ENCODE measurements at places on chromosomes 11 and 22.

- no peak for DNase-seq
These were observed 52.0 kb upstream of the DEPDC7 start for GRCh38 chr11:32963721-32964120.

GRCh38 chr11:16825101-16825500 lies 86.7 kb downstream of the C11orf58 start:
- no peak for DNase-seq

DNA sequence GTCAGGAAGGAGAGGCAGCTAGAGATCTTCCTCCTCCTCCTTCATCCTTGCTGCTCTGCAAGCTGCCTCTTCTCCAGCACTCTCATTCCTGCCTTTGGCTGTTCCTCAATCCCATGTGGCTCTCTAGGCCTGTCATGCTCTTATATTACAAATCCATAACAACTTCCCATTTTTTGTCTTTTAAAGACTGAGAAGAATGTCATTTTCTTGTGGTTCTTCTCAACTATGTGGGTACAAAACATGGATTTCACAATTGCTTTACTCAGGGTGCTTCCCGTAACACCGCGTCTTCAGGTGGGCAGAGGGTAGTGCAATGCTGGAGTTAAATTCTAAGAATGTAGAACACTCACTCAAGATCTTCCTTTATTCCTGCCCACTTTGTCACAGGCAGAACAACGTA lies 6.8 kb upstream of the CAT start:
- DNase-seq = peak; percentile 15

DNA sequence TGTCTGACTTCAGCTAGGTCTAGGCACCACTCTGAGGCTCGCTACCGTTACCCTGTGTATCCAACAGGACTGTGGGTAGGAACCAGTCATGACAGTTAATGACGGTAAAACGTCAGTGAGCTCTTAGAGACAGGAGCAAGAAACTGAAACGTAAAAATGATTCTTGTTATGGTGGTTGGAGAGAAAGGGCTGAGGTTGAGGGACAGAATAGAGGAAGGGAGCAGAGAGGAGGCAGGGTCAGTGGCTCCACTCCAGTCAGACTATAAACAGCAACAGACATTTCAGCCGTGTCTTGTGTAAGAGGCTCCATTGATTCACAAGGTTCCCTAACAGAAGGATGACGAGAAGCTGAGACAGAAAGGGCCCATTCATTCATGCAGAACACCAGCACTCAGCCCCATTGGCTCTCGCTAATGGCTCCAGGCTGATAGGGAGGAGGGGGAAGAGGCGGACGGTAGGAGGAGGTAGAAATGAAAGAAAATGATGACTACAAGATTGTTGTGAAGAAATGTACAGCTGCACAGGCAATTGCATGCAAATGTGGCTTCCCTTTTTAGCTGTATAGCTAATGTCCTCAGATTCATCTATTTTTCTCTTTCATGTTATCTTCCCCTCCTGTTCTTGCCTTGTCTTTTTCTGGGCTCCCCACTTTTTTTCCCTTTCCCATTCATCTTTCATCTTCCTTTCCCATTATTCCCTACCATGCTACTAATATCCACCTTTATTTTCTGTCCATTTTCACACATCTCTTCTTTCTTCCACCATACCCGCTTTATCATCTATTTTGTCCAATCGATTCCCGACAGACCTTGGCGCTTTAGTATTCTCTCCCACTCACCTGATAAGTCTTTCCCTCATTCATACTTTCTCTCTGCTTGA lies 34.3 kb downstream of the ETS1 start:
- DNase-seq = no peak

DNA sequence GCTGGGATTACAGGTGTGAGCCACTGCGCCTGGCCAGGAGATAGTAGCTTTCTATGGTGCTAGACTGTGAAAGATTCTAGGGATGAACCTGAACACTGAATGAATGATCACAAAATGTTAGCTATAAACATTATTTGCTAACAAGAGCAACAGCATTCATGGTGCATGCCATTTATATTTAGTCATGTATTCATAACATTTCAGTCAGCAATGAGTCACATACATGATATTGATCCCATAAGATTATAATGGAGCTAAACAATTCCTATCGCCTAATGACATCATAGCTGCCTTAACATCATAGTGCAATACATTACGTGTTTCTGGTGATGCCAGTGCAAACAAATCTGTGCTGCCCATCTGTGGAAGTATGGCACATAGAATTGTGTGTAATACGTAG lies 164.1 kb downstream of the ARHGAP42 start:
- DNase-seq = no peak

DNA sequence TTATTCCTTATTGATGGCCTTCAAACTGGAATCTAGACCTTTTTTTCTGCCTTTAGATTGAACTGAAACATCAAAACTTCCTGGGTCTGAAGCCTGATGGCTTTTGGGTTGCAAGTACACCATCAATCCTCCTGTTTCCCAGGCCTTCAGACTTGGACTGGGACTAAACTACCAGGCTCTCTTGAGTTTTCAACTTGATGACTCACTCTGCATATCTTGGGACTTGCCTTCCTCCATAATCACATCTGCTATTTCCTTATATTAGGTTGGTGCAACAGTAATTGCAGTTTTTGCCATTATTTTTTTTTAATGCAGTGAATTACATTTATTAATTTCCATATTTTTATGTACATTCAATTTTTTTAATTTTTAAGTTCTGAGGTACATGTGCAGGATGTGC lies 7.0 kb downstream of the OR51B5 start:
- DNase-seq = no peak

GRCh38 chr11:116714902-116715301 lies 57.9 kb downstream of the BUD13 start:
- DNase-seq = no peak

DNA sequence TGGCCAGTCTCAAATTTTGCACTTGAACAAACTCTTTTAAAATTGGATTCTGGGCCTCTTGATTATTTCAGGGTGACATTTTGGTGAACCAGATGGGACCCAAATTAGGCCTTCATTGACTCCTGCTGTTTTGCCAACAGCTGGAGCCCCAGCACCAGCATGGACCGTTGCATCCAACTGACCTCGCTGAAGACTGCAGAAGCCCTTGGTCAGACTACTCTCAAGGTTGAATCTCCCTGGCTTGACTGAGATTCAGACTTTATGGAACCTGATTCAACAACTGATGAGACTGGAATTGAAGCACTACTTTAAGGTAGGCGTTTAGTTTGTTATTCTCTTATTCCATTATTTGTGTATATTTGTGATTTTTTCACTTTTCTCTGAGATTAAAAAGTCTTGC lies 41.7 kb downstream of the NARS2 start:
- no peak for DNase-seq

DNA sequence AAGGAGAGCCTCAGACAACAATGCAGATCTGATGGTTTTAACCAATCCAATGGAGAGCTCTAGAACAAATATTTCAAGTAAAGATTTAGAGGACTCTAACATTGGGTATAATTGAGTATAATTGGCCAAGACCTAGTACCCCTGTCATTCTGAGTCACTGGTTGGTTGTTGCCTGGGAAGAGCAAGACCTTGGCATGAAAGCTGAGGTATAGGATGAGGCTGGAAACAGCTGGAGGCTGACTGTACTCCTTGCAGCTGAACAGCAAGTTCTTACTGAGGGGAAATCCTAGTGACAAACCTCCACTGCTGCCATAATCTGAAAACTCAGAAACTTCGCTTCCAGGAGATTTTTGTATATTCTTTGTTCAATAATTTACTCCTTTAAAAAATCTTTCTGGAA lies 54.3 kb upstream of the MUC15 start:
- no peak for DNase-seq

DNA sequence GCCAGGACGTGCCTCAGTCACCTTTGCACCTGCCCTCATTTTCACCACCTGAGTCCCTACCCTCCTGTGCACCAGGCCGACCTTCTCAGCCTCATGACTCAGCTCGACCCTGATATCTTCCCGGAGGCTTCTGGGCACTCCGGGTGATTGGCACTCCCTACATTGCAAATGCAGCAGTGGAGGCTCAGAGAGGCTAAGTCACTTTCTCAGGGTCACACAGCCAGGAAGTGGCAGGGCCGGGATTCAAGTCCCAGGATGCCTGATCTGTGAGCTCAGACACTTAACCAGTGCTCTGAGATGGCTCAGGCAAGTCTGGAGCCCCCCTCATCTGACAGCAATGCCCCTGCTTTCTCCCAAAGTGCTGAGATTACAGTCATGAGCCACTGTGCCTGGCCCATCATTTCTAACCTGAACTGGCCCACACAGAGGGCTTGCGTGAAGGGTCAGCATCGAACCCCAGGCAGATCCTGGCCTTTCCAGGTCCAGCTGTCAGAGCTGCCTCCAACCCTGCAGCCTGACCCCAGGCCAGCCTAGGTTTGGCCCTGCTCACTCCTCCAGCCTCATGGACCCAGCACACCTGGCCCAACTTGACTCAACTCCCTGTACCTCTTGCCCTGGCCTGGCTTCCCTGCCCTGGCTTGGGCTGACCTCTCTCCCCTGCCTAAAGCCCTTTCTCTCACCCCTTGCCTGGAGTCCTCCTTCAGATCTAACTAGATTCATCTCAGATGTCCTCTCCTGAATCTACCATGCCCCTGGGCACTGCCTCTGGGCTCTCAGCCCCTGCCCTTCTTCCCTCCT lies 40.7 kb upstream of the RTL6 start:
- no peak for DNase-seq

GRCh38 chr11:99418927-99419720 lies 398.4 kb downstream of the CNTN5 start:
- DNase-seq = no peak

DNA sequence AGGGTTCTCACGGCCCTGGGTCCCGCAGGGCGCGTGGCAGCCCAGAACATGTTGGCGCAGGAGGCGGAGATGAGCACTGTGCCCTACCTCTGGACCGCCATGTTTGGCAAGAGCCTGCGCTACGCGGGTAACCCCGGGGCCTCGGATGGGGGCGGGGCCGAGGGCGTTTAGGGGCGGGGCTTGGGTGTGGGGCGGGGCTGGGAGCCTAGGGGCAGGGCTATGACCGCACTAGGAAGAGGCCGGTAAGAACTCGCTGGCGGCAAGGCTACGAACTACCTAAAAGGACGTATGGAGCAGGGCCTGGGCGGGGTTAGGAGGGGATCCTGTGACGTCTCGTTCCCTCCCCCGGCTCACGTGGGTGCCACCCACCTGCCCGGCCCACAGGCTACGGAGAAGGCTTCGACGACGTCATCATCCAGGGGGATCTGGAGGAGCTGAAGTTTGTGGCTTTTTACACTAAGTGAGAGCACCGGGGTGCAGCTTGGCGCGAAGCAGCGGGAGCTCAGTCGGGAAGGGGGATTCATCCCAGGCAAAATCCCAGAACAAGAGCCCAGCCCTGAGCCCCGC lies 2.8 kb upstream of the LZTR1 start:
- DNase-seq = no peak

- no peak for DNase-seq
These were observed 3.6 kb downstream of the TMEM45B start for GRCh38 chr11:129819237-129819636.

DNA sequence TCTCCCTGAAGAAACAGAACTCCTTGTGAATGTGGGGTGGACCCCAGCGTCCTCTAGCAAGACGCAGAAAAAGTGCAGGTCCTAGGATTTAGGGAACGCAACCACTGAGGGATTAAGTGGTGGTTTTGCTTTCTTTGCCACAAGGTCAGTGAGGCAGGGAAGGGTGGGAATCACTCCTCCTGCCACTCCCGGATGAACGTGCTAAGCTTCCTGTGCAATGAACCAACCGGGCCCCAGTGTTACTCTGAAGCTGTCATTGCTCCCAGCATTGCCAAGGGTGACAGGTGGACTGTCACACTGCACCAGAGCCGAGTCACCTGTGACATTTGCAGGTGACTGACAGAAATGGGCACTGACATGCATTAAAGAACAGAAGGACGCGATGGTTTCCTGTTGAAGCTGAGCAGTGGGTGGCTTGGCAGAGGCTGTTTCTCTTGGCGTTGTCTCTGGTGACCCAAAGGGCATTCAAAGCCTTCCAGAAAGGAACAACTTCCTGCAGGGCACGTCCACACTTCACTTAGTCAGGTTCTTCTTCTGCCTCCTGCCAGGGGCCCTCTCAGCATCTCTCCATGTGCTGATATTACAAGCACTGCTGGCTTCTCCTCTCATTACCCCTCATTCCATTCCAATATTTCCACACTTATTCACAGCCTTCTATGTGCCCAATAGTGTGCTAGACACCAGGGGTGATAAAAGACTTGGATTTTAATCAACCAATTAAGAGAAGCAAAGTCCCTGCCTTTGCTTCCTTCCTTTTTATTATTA lies 9.7 kb downstream of the KIRREL3 start:
- DNase-seq = no peak

DNA sequence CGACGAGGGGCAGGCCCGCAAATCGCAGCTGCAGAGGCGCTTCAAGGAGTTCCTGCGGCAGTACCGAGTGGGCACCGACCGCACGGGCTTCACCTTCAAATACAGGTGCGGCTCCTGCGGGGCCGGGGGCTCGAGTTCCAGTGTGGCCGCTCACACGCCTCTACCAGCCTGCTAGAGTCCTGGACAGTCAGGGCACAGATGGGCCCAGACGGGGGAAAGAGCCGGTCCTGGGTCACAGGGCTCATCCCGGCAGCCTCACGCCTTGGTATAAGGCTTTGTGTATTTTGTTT lies 506 bp downstream of the MCM5 start:
- no peak for DNase-seq

GRCh38 chr11:115182282-115182955 lies 321.8 kb downstream of the CADM1 start:
- no peak for DNase-seq

DNA sequence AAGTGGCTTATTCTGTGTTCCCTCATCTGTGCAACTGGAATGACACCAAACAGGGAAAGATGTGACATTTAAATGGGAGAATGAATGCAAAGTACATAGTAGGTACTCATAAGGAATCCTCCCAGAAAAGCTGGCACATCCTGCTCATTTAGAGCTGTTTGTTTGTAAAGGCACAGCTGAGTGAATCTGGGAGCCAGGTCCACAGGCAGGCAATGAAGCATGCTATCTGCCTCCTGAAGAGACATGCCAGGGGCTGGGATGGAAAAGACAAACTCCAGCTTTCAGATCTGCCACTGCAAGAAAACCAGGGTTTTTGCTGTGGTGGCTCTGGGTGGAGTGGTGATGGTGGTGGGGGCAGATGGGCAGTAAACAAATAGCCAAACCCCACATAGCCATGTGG lies 150.1 kb downstream of the TENM4 start:
- no peak for DNase-seq

DNA sequence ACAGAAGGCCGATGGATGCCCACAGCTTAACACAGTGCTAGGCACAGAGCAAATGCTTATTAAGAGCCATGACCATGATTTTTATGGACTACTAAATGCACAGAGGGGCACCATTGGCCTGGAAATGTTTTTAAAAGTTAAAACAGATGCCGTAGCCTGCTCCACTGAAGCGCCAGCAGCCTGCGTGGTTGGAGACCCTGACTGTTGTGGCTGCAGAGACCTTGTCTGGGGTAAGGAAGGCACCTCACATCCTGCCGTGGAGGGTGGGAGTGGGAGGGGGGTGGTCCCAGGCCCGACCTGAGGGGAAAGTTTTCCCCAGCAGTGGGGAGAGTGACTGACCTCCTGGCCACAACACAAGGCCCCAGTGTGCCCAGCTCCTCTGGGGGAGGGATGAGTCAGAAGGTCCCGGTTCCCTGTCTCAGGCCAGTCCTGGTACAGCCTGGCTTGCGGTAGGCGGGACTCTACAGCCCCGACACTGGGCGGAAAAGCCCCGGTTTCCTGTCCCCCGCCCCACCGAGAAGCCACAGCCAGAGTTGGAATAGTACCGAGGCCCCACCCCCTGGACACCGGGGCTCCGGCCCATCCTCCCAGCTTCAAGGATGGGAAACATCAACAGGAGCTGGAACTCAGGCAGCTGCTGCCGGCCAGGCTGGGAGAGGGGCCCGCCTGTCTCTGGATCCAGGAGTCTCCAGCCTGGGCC lies 7.0 kb downstream of the CHST1 start:
- DNase-seq = no peak
